ENCODE measurements at places on chromosomes 6 and 20.

- H3K4me1 ChIP-seq: no peaks in the 10 kb centered on the region
- DNase-seq: no peak
- no peak overlapping the region for H3K27ac ChIP-seq
- no peak overlapping the region for H3K4me3 ChIP-seq
- H3K27me3 ChIP-seq: no peaks in the 10 kb centered on the region
Measured at GRCh38 chr6:15585760-15586214, 77.0 kb downstream of the DTNBP1 start.

DNA sequence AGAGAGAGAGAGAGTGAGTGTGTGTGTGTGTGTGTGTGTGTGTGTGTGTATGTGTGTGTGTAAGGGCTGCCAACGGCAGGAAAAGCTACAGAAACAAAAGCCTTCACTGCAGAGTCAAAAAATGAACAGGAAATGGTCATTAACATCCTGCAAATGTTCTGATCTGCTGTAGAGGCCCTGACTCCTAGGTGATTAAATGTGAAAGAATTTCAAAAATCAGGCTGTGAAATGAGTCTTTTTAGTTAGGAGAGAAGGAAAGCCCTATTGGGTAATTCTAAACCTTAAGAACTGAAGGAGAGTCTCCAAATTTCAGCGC, 166.5 kb upstream of the MYLIP start:
- H3K27ac ChIP-seq: peak overlapping the region; percentile 75
- H3K4me3 ChIP-seq: no peak overlapping the region
- H3K27me3 ChIP-seq: no peaks in the 10 kb centered on the region

DNA sequence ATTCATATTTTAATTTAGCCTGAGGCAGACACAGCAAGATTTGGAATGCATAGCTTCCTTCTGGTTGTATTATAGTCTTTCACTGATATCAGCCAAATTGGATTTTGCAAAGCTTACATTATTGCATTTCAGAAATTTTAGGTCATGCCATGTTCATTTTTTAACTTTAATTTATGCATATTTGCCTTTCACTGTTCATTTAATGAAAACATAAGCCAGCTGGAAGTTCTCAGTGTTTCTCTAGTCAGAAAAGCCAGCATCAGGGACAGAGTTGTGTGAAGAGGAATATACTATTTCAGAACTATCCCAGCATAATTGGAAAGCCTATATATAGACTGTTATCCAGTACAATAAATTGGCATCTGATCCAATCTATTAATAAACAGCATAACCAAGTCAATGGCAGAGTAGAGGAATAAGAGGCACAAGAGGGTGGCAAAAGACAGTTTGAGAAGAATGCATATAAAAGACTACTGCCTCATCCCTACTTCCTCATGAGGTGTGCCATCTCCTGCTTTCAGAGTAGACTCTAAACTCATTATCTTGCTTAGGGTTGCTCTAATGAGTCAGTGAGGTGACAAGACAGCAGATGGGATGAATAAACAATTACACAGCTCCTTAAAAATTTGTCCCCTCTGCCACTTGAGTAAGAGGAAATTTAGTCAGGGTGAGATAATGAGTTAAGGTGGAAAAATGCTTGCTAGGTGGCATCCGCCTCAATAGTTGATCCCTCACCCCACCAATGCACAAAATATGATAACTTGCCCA, 159.8 kb upstream of the HCRTR2 start:
- peak overlapping the region; percentile 63 for H3K27ac ChIP-seq
- no peaks in the 10 kb centered on the region for H3K36me3 ChIP-seq
- H3K4me3 ChIP-seq: no peak overlapping the region
- DNase-seq: no peak
- peaks cover 52% of the 10 kb centered on the region for H3K4me1 ChIP-seq

GRCh38 chr20:23115822-23116221, 29.7 kb upstream of the CD93 start:
- DNase-seq: no peak
- H3K27me3 ChIP-seq: no peaks in the 10 kb centered on the region
- H3K4me3 ChIP-seq: no peak overlapping the region

GRCh38 chr6:110538416-110539160, 62.2 kb upstream of the SLC22A16 start:
- DNase-seq: no peak
- peak overlapping the region; percentile 87 for H3K27ac ChIP-seq
- no peaks in the 10 kb centered on the region for H3K27me3 ChIP-seq
- no peaks in the 10 kb centered on the region for H3K36me3 ChIP-seq

GRCh38 chr6:125670568-125670967, 78.9 kb upstream of the HEY2 start:
- H3K36me3 ChIP-seq: no peaks in the 10 kb centered on the region
- no peak overlapping the region for H3K4me3 ChIP-seq
- peak overlapping the region; percentile 74 for H3K27ac ChIP-seq
- peaks cover 26% of the 10 kb centered on the region for H3K4me1 ChIP-seq
- H3K27me3 ChIP-seq: no peaks in the 10 kb centered on the region

DNA sequence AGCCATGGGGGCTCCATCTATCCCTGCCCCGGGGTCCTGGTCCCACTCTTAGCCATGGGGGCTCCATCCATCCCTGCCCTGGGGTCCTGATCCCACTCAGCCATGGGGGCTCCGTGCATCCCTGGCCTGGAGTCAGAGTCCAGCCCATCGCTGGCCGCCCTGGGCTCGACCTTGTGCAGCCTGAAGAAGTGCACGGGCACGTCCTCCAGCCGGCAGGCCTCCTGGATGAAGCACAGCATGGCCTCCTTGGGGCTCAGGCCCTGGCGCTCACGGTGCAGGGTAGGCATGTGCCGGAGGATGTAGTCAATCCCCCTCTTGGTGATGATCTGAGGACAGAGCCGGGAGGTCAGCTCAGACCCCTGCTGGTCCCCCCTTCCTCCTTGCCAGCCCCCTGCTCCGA, 15.6 kb downstream of the FRMD1 start:
- no peak for DNase-seq
- no peaks in the 10 kb centered on the region for H3K27me3 ChIP-seq
- peaks cover 12% of the 10 kb centered on the region for H3K4me1 ChIP-seq
- no peak overlapping the region for H3K27ac ChIP-seq
- H3K36me3 ChIP-seq: no peaks in the 10 kb centered on the region
- no peak overlapping the region for H3K4me3 ChIP-seq

DNA sequence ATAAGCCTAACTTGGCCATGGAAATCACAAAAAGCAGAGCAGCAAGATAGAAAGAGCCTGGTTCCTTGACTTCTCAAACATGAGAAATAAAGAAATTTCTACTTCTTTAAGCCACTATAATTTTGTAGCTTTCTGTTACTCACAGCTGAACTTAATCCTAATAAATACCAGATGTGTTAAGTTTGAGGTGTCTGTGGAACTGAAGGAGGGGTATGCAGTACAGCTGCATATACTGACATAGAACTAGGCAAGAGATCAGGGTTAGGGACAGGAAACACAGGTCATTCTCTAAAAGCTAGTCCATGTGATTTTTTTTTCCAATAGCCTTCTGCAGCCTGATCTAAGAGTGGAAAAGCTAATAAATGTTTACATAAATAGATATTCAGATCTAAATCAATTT, 123.9 kb downstream of the COL12A1 start:
- DNase-seq: no peak
- peaks cover 72% of the 10 kb centered on the region for H3K36me3 ChIP-seq
- H3K27me3 ChIP-seq: no peaks in the 10 kb centered on the region
- peak overlapping the region; percentile 71 for H3K27ac ChIP-seq
- peaks cover 72% of the 10 kb centered on the region for H3K4me1 ChIP-seq

GRCh38 chr6:12278915-12279314, 11.2 kb upstream of the EDN1 start:
- peaks cover 21% of the 10 kb centered on the region for H3K4me1 ChIP-seq
- H3K36me3 ChIP-seq: no peaks in the 10 kb centered on the region
- no peak for DNase-seq
- no peak overlapping the region for H3K27ac ChIP-seq
- H3K4me3 ChIP-seq: no peak overlapping the region

DNA sequence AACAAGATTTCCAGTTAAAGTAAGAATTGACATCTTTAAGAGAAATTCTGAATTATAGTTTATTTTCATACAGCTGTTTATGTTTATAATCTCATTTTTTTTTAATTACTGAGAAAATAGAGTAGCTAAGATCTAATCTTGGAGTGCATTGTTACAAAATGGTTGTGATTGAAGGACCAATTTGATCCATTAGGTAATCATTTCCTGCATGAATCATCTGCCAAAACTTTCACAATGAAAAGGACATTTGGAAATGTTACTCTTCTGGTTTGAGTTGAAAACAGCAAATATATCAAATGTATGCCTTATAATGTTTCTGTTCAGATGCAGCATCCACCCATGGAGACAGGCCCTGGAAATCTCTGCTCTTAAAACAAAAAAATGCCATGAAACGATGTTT, 19.0 kb downstream of the TUBB2A start:
- no peak overlapping the region for H3K27ac ChIP-seq
- H3K27me3 ChIP-seq: no peaks in the 10 kb centered on the region
- H3K4me1 ChIP-seq: peaks cover 14% of the 10 kb centered on the region
- no peak overlapping the region for H3K4me3 ChIP-seq

GRCh38 chr20:48131581-48131980, 346.3 kb upstream of the SULF2 start:
- peaks cover 48% of the 10 kb centered on the region for H3K27me3 ChIP-seq
- H3K27ac ChIP-seq: no peak overlapping the region
- peaks cover 2% of the 10 kb centered on the region for H3K36me3 ChIP-seq
- peaks cover 10% of the 10 kb centered on the region for H3K4me1 ChIP-seq

DNA sequence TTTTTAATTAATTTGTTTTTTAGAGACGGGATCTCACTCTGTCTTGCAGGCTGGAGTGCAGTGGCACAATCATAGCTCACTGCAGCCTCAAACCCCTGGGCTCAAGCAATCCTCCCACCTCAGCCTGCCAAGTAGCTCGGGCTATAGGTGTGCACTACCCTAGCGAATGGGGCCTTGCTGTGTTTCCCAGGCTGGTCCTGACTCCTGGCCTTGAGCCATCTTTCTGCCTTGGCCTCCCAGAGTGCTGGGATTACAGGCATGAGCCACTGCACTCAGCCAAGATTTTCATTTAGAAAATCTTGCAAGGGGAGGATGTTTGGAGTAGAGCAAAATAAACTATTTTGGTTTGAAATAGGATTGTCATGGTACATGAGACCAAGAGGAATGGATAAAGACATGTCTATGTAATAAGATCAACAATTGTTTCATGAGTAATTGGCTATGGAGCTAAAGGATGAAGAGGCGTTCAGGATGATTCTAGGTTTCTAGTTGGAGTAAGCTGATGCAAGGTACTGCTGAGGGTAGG, 237.8 kb downstream of the UST start:
- no peak overlapping the region for H3K4me3 ChIP-seq
- H3K27me3 ChIP-seq: no peaks in the 10 kb centered on the region
- peaks cover 10% of the 10 kb centered on the region for H3K36me3 ChIP-seq
- H3K27ac ChIP-seq: no peak overlapping the region
- no peak for DNase-seq
- peaks cover 18% of the 10 kb centered on the region for H3K4me1 ChIP-seq

DNA sequence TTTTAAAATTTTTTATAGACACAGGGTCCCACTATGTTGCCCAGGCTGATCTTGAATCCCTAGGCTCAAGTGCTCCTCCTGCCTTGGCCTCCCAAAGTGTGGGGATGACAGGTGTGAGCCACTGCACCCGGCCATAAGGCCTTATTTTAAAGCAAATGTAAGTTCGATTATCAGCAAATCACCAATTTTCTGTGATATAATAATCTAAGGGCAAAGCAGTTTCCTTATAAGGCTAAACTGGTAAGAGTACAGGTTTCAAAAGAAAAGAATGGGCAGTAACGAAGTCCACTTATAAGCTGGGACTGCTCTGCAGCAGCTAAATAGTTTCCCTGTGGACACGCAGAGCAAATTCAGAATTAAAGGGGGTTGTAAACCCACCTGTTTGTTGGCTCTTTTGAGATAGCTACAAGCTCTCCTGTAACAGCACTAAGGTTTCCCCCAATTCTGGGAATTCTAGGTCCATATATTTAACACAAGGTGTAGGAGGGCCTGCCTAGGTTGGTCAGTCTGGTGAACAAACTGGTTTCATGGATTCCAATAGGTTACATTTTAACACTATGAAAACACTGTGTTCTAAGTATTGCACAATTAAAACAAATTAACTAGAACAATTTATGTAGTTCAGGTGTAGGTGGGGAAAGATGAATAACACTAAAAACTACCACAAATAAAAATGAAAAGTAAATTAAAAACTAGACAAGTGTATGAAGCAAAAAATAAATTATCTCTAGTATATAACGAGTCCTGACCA, 26.3 kb downstream of the LHFPL5 start:
- H3K27me3 ChIP-seq: no peaks in the 10 kb centered on the region
- H3K4me1 ChIP-seq: no peaks in the 10 kb centered on the region
- H3K27ac ChIP-seq: no peak overlapping the region
- DNase-seq: no peak
- no peak overlapping the region for H3K4me3 ChIP-seq

DNA sequence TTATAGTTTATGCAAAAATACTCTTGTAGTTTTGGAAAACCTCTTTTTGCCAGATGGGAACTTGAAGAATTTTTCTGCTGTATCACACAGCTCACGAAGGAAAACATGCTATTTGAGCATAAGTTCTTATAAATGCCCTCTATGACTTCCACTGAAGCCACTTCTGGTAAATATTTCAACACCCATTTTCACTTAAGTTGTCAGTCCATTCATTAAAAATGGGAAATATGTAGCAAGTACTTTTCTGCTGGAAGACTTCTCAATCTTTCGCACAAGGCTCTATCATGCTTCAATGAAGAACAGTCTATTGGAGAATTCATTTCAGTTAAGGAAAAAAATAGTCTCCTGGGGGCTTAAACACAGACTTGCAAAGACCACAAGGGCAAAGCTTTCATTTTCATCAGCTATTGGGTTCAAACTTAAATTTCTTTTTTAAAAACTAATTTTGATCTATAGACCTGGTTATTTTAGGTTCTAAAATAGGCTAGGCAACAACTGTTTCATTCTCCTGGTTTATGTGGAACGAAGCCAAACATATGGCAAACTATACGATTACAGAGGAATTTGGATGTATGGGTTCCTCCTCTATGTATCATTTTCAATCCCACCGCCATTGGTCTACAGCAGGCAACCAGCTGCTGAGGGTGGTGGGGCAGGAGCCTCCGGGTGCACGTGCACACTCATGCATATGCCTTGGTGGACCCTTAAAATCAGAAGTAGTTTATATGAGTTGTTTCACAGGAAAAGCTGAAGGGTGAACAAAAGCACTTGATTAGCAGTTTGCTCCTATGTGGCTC, 38.7 kb downstream of the LAMA4 start:
- no peak overlapping the region for H3K4me3 ChIP-seq
- peaks cover 38% of the 10 kb centered on the region for H3K36me3 ChIP-seq
- H3K27ac ChIP-seq: no peak overlapping the region

- peak overlapping the region; percentile 6 for H3K4me3 ChIP-seq
- no peak for DNase-seq
- H3K27ac ChIP-seq: peak overlapping the region; percentile 86
- no peaks in the 10 kb centered on the region for H3K36me3 ChIP-seq
- no peaks in the 10 kb centered on the region for H3K27me3 ChIP-seq
Measured at GRCh38 chr20:47392015-47392720, 35.7 kb upstream of the ZMYND8 start.

GRCh38 chr6:71349976-71350615, 61.5 kb downstream of the OGFRL1 start:
- H3K27me3 ChIP-seq: no peaks in the 10 kb centered on the region
- no peak overlapping the region for H3K27ac ChIP-seq
- DNase-seq: no peak
- H3K36me3 ChIP-seq: no peaks in the 10 kb centered on the region

GRCh38 chr6:29827579-29828470, at the start of gene HLA-G:
Gene HLA-G, plus strand, starts transcription at chr6:29827825. Its CDS starts 20 bp downstream, at chr6:29827845.
- H3K27me3 ChIP-seq: peaks cover 73% of the 10 kb centered on the region
- no peak for DNase-seq
- H3K4me1 ChIP-seq: no peaks in the 10 kb centered on the region

Measured in osteocyte (in vitro differentiated cells).